ENCODE measurements at places on chromosomes 3 and 15.

- no peak for DNase-seq
Observed at GRCh38 chr3:127097072-127097405, 95.9 kb upstream of the PRR23E start.

DNA sequence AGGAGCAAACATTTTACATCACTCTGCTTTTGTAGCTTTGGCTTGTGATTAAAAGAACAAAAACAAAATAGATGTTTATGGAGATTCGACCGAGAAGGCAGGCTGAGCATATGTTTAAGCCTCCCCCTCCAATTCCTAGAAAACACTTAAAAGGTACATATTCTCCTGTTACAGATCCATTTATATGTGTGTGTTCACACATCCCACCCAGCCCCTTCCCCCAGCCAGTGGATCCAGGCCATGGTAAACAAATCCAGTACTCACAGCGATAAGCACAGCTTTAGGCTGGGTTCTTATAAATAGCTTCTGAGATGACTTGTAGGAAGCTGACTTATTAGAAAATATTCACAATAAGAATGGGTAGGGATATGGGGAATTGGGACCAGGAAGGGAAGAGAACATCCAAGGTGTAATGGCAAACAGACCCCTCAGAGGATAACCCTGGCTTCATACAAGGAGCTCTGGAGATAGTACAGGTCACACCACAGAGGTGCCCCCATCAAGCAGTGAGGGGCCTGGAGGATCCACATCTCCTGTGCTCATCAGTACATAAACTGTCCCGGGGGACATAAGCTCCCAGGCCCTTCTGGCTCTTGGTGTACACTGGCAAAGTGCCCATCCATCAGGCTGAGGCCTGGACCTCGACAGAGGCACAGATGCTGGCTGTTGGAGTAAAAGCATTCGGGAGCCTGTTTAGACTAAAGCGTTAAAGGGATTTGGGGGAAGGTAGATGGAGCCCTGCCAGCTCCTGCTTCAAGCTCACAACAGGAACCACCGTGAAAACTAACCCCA is 70.0 kb upstream of the UBE2E1 start:
- peak; percentile 38 for DNase-seq

- no peak for DNase-seq
Observed at GRCh38 chr3:174365796-174366195, 493.3 kb upstream of the NAALADL2 start.

DNA sequence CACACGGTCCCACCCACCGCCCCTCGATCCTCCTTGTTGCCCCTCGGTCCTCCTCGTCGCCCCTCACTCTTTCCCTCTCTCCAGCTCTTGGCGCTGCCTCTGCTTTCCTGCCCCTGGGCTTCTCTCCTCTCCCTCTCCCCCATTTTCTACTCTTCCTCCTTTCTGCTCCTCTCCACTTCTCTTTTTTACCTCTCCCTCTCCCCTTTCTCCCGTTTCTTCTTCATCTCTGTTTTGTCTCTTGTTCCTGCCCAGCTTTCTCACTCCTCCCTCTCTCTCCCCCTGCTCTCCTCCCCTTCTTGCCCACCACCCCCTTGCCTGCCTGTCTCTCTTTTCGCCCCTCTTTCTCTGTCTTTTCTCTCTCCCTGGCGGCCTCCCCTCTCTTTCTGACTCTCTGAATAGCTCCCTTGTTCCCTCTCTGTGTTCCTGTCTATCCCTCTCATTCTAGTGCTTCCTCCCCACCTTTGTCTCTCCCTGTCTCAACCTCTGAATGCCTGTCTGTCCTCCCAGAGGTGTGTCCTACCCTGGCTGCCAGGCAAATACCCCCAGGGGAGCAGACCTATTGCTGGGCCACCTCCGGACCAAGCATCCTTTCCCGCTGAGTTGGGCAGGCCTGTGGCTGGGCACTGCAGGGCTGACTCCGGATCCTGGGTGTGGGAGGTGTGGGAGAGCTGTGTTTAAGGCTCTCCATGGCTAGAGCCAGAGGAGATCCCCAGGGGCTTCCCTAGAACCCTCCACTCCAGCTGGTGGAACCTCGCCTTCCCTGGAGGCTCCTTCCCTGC is 41.0 kb downstream of the EPHB3 start:
- no peak for DNase-seq

- DNase-seq: no peak
Observed at GRCh38 chr3:30248423-30248822, 358.0 kb upstream of the TGFBR2 start.

DNA sequence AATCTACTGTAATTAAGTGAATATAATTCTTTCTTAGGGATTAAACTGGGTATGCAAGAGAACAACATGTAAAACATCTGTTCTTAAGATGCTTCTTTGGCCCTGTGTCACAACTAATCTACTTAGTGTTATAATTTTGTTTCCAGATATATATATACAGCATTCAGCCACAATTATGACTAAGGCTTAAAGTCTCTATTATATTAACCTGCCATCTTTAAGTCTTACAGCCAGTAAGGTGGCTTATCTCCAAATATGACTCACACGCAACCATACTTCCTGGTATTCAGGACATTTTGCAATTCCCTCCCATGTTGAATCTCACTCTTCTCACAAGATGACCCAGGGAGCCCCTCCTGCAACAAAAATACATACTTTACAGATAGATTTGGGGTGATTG is 6.6 kb upstream of the KBTBD8 start:
- DNase-seq: peak; percentile 32

- no peak for DNase-seq
Observed at GRCh38 chr3:141690431-141691072, 47.5 kb upstream of the RNF7 start.

- DNase-seq: no peak
Observed at GRCh38 chr3:49872801-49873281, 3.1 kb upstream of the CAMKV start.

- DNase-seq: peak; percentile 75
Observed at GRCh38 chr3:175338775-175339535, 479.8 kb downstream of the NAALADL2 start.

DNA sequence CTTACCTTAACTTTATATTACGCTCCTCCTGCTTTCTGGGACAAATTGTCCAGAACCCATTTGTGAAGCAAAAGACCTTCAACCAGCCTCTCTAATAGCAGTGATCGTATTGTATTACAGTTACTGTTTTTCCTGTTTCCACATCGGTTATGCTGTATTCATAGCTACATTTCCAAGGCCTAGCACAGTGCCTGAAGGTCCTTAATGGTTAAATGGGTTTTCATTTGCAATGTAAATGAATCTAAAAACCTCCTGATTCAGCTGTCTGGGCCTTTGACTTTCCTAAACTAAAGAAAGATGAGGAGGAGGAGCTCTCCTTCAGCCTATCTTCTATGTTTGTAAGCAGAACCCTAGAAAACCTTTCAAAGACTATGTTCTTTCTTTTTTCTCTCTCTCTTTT is 99.1 kb downstream of the LRRC28 start:
- DNase-seq: no peak

DNA sequence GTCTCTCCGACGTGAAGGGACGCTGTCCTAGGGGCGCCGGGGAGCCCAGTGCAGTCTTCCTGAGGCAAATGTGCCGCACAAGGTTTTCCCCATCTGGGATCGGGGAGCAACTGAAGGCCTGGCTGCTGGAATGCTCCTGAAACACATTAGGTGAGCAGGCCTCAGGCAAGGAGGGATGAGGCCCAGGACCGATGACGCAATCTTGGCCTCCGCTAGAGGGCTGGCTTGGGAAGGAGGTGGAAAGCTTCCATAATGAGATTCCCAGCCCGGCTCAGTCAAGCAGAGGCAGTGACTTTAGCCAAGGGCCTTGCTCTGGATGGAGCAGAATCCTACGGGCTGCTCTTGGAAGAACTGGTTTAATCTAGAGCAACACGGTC is 50.8 kb downstream of the CPN2 start:
- peak; percentile 35 for DNase-seq

- DNase-seq: no peak
Observed at GRCh38 chr3:158505117-158505516, 65.9 kb upstream of the MLF1 start.

GRCh38 chr3:53516339-53516738 is 21.9 kb downstream of the CACNA1D start:
- no peak for DNase-seq

- no peak for DNase-seq
Observed at GRCh38 chr15:79179108-79179561, 88.6 kb upstream of the RASGRF1 start.

DNA sequence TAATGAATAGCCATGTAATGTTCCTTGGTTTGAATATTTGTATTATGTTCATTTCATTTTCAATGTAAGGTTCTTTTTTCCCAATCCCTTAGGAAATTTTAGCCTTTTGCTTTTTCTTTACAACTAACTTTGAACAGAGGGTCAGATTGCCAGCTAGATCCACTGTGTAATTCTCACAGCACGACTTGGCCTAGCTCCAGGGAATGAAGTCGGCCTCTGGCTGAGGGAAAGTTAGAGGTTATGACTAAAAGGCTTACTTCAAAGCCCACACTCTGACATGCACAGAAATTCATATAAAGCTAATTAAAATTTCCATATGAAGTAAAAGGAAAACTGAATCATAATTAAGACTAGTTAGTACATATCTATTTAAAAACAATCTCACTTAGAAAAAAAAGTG is 38.7 kb downstream of the ROBO1 start:
- peak; percentile 64 for DNase-seq

GRCh38 chr3:98788651-98789050 is 25.5 kb downstream of the ST3GAL6 start:
- DNase-seq: peak; percentile 27

DNA sequence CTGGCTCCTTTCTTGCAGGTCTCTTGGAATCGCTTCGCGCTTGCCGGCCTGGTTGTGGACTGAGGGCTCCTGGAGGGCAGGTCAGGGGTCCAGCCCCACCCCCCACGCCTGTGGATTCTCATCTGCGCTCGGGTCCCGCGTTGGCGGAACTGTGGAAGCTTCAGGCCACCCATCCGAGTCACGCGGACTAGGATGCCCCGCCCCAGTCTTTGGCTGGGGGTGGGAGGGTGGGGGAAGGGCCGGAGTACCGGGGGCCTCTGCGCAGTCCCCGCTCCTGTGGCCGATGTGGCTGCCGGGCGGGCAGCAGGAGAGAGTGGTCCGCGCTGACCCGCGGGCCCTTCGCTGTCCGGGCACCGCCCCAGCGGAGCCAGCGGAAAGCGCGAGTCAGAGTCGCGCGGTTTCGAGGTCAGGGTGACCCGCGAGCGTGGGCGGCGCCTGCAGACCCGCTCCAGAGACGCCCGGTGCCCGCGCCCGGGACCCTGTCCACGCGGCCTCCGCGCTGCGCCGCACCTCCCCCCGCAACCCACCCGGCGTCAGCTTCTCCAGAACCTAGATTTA is 114.2 kb downstream of the KLF13 start:
- peak; percentile 39 for DNase-seq

- DNase-seq: no peak
Observed at GRCh38 chr3:34185301-34185700, 386.9 kb downstream of the PDCD6IP start.

- DNase-seq: no peak
Observed at GRCh38 chr3:70150599-70150998, 151.1 kb downstream of the SAMMSON start.

DNA sequence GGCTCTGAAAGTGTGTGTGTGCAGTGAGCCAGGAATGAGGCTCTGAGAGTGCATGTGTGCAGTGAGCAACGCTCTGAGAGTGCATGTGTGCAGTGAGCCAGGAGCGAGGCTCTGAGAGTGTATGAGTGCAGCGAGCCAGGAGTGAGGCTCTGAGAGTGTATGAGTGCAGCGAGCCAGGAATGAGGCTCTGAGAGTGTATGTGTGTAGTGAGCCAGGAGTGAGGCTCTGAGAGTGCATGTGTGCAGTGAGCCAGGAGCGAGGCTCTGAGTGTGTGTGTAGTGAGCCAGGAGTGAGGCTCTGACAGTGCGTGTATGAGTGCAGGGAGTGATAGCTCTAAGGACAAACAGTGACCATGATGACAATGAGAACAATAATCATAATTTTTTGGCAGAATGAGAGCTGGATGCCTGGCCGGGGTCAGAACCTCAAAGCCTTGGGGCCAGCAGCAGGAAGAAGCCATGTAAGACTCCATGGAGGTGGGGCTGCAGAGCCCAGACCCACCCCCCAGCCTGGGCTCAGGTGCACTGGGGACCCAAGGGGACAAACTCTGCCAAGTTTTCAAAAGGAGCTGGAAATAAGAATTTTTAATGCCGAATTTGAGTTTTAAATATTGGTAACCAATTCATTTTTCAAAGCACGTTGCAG is 85.7 kb upstream of the PRR20G start:
- no peak for DNase-seq

DNA sequence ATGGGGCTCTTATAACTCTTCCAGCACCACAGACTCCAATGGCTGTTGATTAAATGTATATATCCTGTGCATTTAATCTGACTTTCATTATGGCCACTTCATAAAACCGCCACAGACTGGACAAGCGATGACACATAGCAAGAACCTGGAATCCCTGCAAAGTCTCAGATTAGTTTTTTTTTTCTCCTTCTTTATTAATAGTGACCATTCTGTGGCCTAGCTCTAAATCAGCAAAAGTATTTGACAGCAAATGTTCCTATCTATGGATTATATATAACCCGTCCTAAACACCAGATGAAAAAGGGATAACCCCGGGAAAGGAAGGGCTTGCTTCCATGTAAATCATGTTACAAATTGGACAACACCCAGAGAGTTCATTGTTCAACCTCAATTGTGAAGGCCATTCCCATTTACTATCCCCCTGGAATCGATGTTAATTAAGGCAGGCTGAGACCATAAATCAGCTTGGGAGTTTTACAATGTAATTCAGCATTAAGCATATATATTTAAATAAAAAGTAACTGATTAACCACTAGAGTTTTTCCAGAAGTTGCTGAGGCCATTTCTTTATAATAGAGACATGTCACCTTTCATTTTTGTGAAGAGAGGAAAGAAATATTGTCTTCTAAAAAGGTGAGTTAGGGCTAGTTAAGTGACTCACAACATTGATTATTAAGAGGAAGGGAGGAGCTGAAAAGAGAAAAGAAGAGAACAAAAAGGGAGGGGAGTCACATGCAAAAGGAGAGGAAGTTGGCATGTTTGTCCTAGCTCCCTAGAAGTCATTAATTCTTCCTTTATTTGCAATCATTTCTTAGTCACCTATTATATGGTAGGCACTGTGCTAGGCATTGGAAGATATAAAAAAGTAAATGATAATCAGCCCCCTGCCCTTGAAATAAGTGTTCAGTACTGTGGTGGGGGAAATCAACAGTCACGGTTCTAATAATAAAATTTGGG is 26.2 kb downstream of the ALDH1A2 start:
- DNase-seq: no peak

DNA sequence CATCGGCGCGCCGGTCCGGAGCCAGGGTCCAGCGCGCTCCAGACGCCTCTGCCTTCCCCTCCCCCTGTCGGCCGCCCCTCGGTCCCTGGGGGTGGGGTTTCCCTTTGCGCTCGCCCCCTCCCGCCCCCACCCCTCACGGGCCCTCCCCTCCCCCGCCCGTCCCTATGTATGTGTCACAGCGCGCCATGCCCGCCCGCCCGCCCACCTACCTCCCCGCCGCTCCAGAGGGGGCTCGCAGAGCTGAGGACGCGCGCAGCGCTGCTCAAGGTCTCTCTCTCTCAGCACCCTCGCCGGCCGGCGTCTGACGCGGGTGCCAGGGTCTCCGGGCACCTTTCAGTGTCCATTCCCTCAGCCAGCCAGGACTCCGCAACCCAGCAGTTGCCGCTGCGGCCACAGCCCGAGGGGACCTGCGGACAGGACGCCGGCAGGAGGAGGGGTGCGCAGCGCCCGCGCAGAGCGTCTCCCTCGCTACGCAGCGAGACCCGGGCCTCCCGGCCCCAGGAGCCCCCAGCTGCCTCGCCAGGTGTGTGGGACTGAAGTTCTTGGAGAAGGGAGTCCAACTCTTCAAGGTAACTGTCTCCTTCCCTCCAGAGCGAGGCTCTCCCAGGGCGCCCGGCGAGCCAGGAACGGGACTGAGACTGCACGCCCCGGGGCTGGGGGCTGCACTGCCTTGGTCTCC is at the start of gene ACAN:
ACAN (plus strand) TSS at position 196 of the 679 bp plus-strand sequence. CDS start 32,771 bp downstream, outside the sequence.
- peak; percentile 69 for DNase-seq

GRCh38 chr3:23950293-23950692 is 5.2 kb downstream of the NR1D2 start:
- no peak for DNase-seq

- no peak for DNase-seq
Observed at GRCh38 chr3:23553353-23553752, 252.4 kb upstream of the UBE2E1 start.

All from fibroblast of skin of scalp (primary cell).